Activated T-helper 1 cell treated with anti-CD3 and anti-CD28 coated beads, Interleukin-12 subunit alpha, Interleukin-12 subunit beta, Interleukin-2, Interleukin-4 antibody, amounts not matched to agents 30 ng/mL and 10 ng/mL and 1 ng/mL, durations not matched to agents 14 hours and 24 hours and 36 hours (primary cell): ENCODE measurements at places on chromosomes 4 and X.

- no peak for DNase-seq
Measured at GRCh38 chr4:15400981-15401671, 26.7 kb upstream of the C1QTNF7 start.

DNA sequence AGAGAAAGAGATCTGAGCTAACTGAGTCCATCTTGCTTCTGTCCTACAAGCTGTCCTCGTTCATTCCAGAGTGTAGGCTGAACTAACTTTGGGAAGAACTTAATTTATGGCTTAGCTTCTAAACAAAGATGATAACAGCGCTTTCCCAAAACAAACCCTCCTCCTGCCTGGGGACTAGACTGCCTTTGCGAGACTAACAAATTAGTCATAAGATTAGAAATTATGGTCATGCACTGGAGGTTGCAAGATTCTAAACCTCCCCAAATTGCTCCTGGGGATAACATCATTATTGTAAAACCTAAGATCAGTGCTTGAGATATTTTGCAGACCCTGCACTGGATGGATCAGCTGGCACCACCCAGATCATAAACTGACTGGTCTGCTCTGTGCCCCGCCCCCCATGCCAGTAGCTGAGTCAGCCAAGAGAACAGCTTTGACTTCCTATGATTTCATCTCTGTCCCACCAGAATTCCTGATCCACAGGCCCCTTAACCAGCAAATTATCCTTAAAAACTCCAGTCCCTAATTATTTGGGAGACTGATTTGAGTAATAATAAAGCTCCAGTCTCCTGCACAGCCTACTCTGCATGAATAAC lies 883.3 kb downstream of the TRIML1 start:
- no peak for DNase-seq

DNA sequence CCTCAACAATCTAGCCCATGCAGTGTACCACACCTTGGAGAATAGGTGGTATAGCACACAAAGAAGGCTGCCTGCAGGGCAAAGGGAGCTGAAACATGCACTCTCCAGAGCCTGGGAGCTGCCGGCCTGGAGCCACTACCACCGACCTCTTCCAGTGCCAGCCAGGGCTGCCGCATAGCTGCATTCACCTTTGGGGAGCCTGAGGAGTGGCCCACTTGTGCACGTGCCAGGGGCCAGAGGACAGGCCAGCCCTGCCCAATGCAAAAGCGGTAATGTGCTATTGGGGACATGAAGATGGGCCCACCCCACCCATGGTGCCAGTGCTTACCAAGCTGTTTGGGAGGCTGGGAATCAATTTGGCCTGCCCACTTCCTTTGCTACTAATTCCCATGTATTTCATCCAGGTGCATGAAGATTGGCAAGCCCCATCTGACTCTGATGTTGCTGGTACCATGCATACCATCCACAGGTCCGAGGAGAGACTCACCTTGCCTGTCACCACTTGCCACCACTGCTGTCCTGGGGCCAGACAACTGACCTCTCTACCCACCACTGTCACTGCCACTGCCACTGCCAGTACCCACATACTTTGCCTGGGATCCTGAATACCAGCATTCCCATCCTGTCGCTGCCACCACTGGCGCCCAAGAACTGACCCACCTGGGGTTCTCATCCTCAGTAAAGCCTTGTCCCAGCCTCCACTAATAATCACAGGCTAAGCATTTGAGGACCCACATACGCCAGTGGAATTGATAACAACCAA lies 506.9 kb downstream of the MAGEB5 start:
- no peak for DNase-seq

GRCh38 chr4:171644430-171645057 lies 168.7 kb upstream of the GALNTL6 start:
- no peak for DNase-seq

DNA sequence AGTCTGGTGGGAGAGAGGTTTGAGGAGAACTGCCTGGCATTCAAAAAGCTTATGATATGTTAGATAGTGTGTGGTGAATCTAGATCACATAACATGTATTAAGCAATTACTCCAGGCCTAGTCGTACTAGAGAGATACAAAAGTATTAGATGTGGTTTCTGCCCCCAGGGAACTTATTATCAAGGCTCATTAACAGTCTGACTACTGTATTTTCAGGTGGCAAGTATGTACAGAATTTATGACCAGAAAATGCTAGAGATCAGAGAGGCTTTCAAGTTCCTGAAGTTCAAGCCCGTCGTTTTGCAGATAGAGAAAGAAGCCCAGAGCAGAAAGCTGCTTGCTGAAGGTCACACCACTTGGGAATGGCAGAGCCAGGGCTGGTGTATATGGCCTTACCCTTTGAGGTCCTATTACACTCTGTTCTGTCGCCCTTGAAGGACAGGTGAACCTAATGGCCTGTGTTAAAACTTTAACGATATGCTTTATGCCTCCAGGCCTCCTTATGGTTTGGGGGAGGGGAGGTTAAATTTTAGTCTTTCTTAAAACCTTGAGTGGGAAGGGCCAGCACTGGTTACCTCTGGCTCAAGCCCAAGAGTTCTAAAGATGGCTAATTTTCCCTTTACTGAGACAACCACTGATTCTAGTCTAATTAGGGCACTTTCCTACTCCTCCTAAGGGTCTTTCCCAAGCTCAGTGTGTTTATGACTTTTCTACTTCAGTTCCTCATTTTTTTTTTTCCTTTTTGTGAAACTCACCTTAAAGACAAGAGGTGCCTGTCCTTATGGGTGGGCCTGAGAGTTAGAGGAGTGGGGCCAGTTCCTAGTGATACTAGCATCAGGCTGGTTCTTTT lies 19.9 kb downstream of the TMEM164 start:
- no peak for DNase-seq

GRCh38 chrX:85243761-85244449 lies at the start of the genes SATL1 and ZNF711:
Gene SATL1 (minus strand): TSS chrX:85243779. CDS start chrX:85108968, 134,811 bp downstream.
Gene ZNF711 (plus strand): TSS chrX:85243991. CDS start chrX:85247573, 3,582 bp downstream.
- no peak for DNase-seq

DNA sequence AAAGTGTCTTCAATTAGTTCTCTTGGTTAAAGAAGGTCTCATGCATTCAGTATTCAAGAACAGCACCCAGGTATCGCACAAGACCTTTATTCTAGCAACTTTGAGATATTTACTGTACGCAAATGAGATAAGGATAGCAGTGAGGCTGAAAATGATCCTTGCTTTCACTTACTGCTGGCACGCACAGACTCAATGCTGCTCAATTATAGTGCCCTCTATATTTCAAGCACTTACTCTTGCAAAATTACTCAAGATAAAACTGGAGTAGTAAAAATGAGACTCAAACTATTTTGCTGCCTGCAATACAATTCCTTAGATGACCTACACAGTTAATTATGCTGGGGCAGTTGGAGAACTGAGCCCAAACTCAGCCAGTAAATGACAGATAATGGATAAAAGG lies 60.9 kb downstream of the ADGRA3 start:
- DNase-seq: no peak

GRCh38 chr4:13476915-13477314 lies 7.2 kb downstream of the RAB28 start:
- DNase-seq: no peak

GRCh38 chr4:112109360-112110058 lies 35.7 kb upstream of the FAM241A start:
- no peak for DNase-seq

DNA sequence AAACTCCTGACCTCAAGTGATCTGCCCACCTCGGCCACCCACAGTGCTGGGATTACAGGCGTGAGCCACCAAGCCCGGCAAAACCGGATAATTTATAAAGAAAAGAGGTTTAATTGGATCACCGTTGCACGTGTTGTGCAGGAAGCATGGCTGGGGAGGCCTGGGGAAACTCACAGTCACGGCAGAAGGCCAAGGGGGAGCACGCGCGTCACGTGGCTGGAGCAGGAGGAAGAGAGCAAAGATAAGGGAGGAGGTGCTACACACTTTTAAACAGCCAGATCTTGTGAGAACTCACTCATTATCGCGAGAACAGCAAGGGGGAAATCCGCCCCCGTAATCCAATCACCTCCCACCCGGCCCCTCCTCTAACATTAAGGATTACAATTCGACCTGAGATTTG lies 177.9 kb upstream of the TENM3 start:
- DNase-seq: no peak

DNA sequence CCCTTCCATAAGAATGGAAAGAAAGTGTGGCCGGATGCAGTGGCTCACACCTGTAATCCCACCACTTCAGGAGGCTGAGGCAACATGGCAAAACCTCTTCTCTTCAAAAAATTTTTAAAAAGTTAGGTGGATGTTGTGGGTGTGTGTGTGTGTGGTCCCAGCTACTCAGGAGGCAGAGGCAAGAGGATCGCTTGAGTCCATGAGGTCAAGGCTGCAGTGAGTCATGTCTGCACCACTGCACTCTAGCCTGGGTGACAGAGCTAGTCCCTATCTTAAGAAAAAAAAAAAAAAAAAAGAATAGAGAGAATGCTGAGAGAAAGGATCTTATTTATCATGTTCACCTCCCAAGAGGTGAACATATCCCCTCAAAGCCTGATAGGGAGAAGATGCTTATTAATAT lies 492.1 kb upstream of the SMIM31 start:
- DNase-seq: no peak

GRCh38 chrX:43349363-43349762 lies 306.7 kb upstream of the MAOA start:
- DNase-seq: no peak

DNA sequence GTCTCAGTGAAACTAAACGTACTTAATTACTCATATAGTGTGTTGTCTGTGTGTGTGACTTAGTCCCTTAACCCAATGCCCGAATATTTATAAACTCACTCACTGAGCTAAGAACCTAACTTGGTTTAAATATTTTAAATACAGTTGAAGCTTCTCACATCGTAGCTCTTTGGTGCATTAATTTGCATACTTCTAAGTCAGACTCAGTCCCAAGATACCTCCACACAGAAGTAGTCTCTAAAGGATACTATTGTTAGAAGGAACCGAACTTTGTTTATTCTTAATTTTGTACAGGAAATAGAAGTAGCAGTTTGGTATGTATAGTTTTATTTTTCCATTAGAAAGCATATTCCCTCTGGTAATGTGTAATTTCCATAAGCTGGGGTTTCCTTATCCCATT lies 54.0 kb upstream of the NKAP start:
- no peak for DNase-seq

- peak; percentile 34 for DNase-seq
Measured at GRCh38 chr4:153345012-153345981, 809 bp downstream of the MND1 start.

DNA sequence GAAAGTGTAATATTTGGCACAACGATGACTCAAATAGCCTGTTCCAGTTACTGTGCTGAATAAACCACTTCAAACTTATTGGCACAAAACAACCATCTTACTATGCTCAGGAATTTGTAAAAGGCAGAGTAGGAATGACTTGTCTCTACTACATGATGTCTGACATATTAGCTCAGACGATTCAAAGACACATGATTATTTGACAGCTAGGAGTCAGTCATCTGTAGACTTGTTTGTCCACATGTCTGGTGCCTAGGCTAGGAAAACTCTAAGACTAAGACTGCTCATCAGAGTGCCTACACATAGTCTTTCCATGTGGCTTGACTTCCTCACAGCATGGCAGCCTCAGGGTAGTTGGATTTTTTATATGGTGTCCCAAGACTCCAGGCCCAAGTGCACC lies 154.5 kb downstream of the FANCB start:
- no peak for DNase-seq

DNA sequence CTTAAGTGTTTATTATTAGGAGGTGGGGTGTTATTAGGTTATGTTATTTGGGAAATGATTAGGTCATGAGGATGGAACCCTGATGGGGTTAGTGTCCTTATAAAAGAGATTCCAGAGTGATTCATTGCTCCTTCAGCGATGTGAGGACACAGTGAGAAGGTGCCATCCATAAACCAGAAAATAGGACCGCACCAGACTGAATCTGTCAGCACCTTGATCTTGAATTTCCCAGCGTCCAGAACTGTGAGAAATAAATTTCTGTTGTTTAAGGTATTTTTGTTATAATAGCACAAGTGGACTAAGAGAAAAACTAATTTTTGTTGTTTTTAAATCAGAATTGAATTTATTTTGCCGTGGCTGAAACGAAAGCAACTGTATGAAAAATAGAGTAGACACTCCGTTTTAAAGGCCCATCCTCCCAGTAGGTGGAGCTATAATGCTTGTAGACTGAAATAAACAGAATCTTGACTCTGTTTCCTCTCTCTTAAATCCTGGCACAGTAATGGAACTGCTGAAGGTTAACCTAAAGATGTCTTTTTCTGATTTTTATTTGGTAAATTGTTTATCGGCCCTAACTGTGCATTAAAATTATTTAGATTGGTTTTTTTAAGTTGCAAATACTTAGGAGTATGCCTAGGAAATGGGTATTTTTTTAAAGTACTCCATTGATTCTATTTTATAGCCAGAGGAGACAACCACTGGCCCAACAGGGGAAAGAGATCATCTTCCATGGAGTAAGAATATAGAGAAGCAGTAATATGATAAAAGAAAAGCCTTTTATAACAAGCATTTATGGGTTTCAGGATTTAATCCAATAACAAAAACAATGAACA lies 133.2 kb upstream of the ADAMTS3 start:
- no peak for DNase-seq

DNA sequence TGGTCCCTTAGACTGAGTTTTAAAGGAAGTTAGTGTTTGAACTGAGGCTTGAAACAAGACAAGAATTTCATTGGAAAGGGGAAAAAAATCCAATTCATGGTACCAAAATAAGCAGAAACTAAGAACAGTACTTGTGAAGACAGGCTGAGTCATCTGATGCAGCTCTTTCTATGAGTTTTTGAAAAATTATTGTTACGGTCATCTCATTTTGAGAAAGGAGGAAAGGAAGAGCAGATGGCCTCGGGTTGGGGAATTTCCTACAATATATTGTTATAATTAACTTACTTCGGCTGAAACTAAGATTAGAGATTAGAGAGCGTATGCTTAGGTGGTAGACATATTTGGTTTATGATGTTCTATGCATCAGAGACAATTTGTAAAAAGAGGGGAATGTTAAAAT lies 2164.8 kb upstream of the AGA start:
- DNase-seq: no peak

DNA sequence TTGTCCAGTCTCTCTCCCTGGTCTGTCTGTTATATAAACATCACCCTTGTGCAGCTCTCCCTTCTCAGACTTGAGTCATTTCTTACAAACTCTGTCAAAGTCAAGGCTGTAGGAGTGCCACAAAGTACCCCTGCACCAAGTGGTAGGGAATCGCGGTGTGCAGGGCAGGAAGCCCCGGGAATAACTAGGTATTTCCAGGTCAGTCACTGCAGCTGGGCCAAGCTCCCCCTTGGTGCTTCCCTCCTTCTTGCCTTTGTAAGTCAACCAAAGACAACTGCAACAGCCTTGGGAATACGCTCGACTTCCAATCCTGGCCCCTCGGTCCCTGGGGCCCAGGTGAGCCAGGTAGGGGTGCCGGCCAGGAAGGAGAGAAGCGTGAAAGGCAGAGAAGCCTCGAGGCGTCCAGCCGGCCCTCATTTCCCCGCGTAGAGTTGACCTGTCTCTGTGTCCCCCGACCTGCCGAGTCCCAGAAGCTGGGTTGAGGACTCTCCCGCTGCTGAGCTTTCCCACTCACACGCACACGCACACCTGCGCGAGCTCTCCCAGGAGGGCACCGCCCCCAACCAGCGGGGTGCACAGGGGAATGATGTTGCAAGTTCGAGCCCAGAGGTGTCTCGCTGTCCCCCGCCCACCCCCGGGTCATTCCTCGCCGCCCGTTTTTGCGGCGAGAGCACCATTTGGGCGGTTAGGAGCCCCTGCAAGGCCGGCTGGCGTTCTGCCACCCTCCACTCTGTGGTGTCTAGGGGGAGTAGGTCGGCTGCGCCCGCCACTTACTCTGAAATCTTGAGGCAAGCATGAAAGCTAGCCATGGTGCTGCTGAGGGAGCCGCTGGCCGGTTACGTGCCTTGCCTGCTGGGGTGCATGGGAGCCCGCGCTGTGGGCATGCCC lies 22.8 kb upstream of the KIAA1210 start:
- no peak for DNase-seq

- DNase-seq: no peak
Measured at GRCh38 chrX:50698944-50699343, 115.0 kb downstream of the SHROOM4 start.
